ENCODE measurements at places on chromosomes 5 and 9. TPM values are rescaled to one million over a fixed set of nuclear protein-coding genes. Genes with fewer than 3 reads are reported as not detected.

DNA sequence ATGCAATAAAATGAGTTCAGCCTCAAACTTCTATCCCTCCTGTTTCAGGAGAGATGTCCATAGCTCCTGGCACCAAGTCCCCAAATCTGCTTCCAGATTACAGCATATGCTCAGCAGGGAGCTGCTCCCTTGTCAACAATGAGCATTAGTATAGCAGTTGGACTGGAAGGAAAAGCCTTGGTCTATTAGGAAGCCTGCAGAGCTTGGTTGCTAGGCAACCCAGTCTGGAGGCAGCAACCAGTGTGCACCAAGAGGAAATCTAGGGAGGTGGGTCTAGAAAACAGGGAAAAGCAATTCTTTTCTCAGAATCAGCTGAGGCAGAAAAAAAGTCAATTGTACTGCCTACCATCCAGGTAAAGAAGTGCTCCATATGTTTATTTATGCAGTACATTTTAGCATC lies 229.5 kb upstream of the NMUR2 start:
- DNase-seq: no peak

- DNase-seq: no peak
These were observed 1409.7 kb upstream of the CDH18 start for GRCh38 chr5:21397693-21398092.

GRCh38 chr5:107957051-107957450 lies 286.3 kb upstream of the EFNA5 start:
- no peak for DNase-seq

DNA sequence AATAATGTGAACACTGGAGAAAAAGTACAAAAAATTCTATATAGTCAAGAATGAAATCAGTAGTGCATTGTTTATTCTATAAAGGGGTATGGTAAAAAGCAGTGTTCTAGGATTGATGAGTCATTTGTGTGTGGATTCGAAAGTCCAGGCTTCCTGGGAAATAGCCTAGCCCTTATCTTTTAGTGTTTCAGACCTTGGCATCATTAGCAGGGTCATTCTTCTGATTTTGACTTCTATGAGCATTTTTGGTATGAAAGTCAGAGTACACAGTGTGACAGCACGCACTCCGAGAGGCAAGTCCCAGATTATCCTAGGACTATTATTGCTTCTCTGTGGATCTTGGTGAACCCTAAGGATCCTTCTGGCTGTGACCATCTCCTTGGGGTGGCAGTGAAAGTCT lies 16.9 kb downstream of the PCSK5 start:
- DNase-seq: no peak

GRCh38 chr5:73693573-73694061 lies 67.6 kb downstream of the ARHGEF28 start:
- DNase-seq: peak; percentile 27

DNA sequence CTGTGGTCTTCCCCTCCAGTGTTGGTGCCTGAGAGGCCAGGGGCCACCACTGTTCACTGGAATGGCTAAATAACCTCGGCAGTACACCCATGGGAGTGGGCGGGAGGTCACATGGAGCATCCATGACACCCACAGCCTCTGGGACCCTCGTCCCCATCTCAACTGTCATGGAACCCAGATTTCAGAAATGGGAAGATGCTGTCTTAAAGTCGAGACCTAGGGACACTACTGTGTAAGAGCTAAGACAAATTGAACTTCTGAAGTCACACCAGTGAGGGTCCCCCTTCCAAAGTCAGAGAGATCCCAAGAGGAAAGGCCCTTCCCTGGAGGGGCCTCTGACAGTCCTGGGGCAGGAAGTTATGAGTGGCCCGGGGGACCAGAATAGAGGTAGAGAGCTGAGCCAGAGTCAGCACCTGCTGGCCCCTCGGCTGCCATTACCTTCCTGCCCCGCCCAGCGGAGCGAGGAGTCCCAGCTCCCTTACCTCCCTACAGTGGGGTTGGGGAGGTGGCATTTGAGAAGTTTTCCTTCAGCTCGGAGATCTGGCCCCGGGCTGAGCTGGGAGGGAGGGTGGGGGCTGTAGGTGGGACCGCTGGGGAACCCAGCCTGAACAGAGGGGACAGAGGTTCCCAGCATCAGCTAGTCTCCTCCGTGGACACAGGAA lies 7.6 kb downstream of the BARX1 start:
- DNase-seq: no peak

The SLC36A3 gene
- not detected for total RNA-seq

DNA sequence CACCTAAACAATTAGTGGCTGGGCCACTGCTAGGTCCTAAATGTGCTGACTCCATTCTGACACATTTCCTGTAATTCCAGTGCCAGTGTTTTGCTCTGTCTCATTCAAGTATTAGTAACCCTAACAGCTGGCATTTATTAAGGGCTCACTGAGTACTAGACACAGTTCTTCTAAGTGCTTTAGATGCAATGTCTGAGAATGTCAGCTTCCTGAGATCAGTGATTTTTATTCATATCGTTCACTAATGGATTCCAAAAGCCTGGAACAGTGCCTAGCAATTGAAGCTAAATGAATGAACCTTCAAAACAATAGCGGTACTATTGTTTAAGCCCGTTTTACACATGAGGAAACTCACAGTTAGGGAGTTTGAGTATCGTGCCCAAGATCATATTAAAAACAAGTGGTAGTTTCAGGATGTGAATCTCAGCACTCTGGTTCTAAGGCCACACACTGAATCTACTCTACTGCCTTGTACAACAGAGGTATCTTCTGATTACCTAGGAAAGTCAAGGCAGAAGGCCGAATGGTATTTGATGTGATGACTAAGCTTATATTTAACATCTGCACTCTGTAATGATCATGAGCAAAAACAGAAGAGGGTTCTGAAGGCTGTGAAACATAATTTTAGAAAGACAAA lies 304.0 kb downstream of the PJA2 start:
- no peak for DNase-seq

- peak; percentile 41 for DNase-seq
These were observed 1062.6 kb downstream of the NR2F1-AS1 start for GRCh38 chr5:92518318-92518904.

The SAPCD2 gene
- 51.2 TPM for total RNA-seq

The AFAP1L1 gene
- 3.6 TPM for total RNA-seq

DNA sequence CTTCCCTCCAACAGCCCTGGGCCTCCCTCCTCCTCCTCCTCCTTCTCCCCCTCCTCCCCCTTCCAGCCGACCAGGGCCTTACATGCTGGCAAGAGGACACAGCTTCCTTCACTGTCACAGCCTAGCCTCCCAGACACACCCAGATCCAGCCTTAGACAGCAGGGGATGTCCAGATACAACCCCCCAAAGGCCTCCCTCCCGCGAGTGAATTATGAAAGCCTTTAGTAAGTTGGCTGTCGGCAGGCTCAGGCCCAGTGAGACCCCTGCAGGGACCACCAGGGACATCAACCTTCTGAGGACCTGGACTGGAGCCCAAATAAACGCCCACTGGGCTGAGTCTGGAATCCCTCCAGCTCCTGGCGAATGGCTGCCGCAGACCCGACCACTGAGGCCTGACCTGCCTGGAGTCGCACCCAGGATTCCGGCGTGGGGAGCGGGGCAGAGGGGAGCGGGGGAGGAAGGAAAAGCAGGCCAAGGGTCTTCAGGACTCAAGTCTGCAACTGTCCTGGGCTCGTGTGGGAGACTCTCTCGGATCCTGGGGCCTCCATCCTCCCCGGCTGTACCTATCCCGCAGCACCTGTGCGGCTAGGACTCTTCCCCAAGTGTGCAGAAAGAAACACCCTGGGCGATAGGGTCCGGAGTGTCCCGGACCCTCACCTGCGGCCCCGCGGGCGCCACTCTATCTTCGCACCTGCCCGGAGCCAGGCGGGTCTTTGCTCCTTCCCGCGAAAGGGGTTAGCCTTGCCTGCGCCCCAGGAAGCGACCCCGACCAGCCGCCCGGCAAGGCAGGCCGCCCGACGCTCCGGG lies 705 bp downstream of the SEPTIN8 start:
- peak; percentile 43 for DNase-seq

- DNase-seq: no peak
These were observed 88.0 kb downstream of the TENT4A start for GRCh38 chr5:6801236-6801635.

DNA sequence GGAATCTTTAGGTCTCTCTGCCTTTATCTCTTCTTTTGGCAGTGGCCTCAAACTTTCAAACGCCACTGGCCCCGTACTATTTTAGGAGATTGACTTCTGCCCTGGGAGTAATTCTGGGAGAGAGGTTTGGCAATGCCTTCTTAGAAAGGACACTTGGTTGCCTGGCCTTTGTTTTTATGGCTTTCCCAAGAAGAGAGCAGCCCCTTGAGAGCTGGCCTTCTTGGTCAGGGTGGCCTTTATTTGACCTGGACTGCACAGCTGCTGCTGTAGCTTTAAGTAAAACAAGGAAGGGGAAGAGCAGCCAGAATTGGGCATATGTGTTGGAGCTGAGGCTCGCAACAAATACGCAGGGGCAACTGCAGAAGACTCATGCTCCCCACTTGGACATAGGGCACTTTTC lies 60.8 kb downstream of the PTPN3 start:
- no peak for DNase-seq

The BTNL3 gene
- not detected for total RNA-seq

- DNase-seq: no peak
These were observed 314.4 kb downstream of the DRD1 start for GRCh38 chr5:175129619-175130018.

GRCh38 chr5:112419164-112419985 lies at the start of gene EPB41L4A:
TSS of gene EPB41L4A (minus strand) at chr5:112419277. CDS start at chr5:112419039, 238 bp downstream.
- DNase-seq: peak; percentile 67

- DNase-seq: no peak
These were observed 128.1 kb upstream of the LHFPL2 start for GRCh38 chr5:78776637-78777036.

GRCh38 chr9:107465467-107466451 lies 23.8 kb downstream of the KLF4 start:
- peak; percentile 66 for DNase-seq

The CDH9 gene
- not detected for total RNA-seq

DNA sequence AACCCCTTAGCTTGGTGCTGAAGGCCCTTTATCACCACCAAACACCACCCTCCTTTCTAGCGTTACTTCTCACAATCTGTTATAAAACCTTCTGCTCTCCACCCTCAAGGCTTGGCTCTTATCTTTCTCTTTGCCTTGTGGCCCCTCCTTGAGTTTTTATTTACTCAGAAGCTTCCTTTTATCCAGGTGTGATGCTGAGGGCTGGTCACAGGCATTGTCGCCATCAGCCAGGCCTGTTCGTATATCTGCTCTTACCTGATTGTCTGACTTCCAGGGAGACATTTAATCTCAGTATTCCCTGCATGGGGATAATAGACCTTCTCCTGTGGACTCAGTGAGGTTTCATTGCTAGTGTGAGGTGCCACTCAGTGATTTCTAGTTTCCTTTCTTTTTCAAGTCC lies 34.2 kb downstream of the MEGF10 start:
- no peak for DNase-seq

DNA sequence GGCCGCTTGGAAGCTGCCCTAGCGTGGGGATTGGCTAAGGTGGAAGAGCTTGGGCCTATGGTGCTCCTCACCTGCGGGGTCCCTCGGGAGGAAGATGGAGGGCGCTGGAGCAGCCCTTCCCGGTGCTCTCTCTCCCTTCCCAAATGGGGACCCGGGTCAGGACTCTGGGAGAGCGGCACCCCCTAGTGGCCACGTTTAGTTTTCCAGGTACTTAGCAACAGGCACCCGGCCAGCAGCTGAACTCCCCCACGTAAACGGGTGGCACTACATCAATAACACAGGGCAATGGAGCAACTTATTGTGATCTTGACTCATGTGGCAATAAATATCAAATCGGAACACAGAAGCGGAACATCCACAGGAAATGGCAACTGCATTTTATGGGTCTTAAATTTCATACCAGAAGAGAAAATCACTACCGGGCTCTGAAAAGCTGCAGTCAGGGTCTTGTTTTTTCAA lies 316.6 kb downstream of the AGTPBP1 start:
- peak; percentile 60 for DNase-seq

DNA sequence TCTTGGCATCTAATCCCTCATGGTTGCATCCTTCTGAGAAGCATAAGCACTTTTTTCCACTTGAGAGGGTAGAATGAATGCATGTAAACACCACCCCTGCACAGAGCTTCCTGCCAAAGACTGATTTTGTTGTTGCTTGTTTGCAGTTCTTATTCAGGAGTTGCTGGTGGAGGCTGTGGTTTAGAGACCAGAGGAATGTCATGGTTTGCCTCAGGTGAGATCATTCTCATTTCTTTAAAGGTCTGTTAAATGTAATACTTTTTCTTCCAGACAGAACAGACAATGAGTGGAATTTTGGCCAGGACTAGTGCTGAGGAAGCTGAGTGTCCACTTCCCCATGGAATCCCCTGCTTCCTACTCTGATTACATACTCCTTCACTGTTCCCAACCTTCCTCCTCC lies 3.2 kb upstream of the TNC start:
- peak; percentile 78 for DNase-seq

The PCDH1 gene
- 27.3 TPM for total RNA-seq

The SEMA5A gene
- 0.57 TPM for total RNA-seq

GRCh38 chr9:68644831-68645230 lies 60.2 kb upstream of the PIP5K1B start:
- no peak for DNase-seq

- no peak for DNase-seq
These were observed 41.3 kb downstream of the FBXO10 start for GRCh38 chr9:37534901-37535300.

The DNM1 gene
- 15.3 TPM for total RNA-seq

DNA sequence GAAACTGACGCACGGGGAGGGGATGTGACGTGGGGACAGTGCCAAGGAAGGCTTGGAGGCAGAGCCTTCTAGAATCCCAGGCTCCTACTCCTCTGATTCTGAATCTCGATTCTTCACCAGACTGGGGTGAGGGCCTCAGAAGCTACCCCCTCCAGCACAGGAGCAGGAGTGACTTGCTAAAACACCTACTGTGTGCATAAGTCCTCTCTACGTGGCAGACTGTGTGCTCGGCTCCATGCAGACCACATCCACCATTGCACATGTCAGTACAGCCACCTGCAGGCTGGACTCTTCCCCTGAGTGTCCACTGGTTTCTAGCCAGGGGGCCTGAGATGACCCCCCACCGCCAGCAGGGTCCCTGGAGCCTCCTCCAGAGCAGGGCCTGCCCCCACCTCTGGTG lies 71.2 kb upstream of the SARDH start:
- no peak for DNase-seq

DNA sequence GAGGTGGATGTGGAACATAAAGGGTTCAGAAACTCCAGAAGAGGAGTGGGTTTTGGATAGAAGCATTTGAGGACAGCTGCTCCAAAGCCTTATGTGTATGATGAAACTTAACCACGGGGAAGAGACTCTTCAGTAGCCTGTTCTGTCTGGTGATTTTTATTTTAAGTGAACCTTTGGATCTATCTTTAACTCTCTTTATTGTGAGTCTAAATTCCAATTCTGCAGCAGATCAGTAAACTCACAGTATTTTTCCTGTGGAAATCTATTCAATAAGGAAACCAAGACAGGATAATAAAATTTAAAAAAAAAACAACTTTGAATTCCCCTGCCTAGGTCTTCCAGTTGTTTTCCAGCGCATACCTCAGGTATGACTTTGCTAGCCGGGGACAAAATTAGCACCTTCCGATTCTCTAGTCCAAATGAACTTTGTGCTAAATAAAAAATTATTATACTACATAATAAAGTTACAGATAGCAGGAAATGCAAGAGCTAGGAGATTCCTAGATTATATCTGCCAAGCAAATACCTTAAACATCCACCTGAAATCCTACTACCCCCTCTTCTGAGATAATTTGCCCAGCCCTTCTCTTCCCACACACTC lies 101.9 kb downstream of the NLN start:
- DNase-seq: no peak

- DNase-seq: no peak
These were observed 38.3 kb downstream of the SLC6A3 start for GRCh38 chr5:1406681-1407640.

The ORM2 gene
- not detected for total RNA-seq

GRCh38 chr5:126428421-126428820 lies 5.2 kb downstream of the GRAMD2B start:
- no peak for DNase-seq

The FBXW2 gene
- total RNA-seq: 54.0 TPM

Data from Caki2 (cell line).